OCI-LY7 (cell line): ENCODE measurements at places on chromosomes 1 and 21. TPM values are rescaled to one million over a fixed set of nuclear protein-coding genes. Genes with fewer than 3 reads are reported as not detected.

The HCRTR1 gene
- total RNA-seq: not detected in 2 replicates

The LAMC1 gene
- total RNA-seq: 32.0 and 42.1 TPM in 2 replicates

The CYP4A11 gene
- not detected in 2 replicates for total RNA-seq

The CRYBG2 gene
- 3.0 and 5.5 TPM in 2 replicates for total RNA-seq

The TEKT2 gene
- total RNA-seq: not detected in 2 replicates

The SERPINC1 gene
- not detected in 2 replicates for total RNA-seq

The FAM110D gene
- total RNA-seq: 0.11 TPM in 1 of 2 replicates, not detected in the other

The SLC6A17 gene
- not detected in 2 replicates for total RNA-seq

The CD48 gene
- total RNA-seq: 131 and 149 TPM in 2 replicates

The OPRD1 gene
- not detected in 2 replicates for total RNA-seq

The ATP1A4 gene
- total RNA-seq: not detected in 2 replicates

The TCHH gene
- total RNA-seq: not detected in 2 replicates

The RNU1-4 gene
- total RNA-seq: 1,721 and 1,968 TPM in 2 replicates

The FAM3B gene
- not detected in 2 replicates for total RNA-seq

The GPR3 gene
- total RNA-seq: 0.22 and 0.25 TPM in 2 replicates

The AMY1B gene
- not detected in 2 replicates for total RNA-seq

The NTNG1 gene
- total RNA-seq: 5.9 and 6.2 TPM in 2 replicates

The TMEM82 gene
- not detected in 2 replicates for total RNA-seq

The DCDC2B gene
- 0.26 and 0.29 TPM in 2 replicates for total RNA-seq

The RIMKLA gene
- total RNA-seq: not detected in 2 replicates

The OR2L8 gene
- not detected in 2 replicates for total RNA-seq

The DSCAM gene
- not detected in 2 replicates for total RNA-seq

The TMEM240 gene
- total RNA-seq: 2.1 and 2.7 TPM in 2 replicates

The PTGS2 gene
- not detected in 2 replicates for total RNA-seq

The EXOC8 gene
- 17.4 and 18.6 TPM in 2 replicates for total RNA-seq

The VAV3 gene
- 5.1 and 8.3 TPM in 2 replicates for total RNA-seq

The ARTN gene
- 1.2 and 1.8 TPM in 2 replicates for total RNA-seq

The S100B gene
- total RNA-seq: not detected in 2 replicates

The DISP3 gene
- 0.37 and 0.97 TPM in 2 replicates for total RNA-seq

The HSPA6 gene
- 0.13 TPM in 1 of 2 replicates, not detected in the other for total RNA-seq

The ATF3 gene
- 2.9 and 3.7 TPM in 2 replicates for total RNA-seq

The IFNAR2 gene
- 93.5 and 114 TPM in 2 replicates for total RNA-seq

The SLC30A10 gene
- not detected in 2 replicates for total RNA-seq

The FRRS1 gene
- 6.5 and 7.2 TPM in 2 replicates for total RNA-seq

The KCNH1 gene
- total RNA-seq: not detected in 2 replicates

The MX2 gene
- total RNA-seq: 3.5 and 4.5 TPM in 2 replicates

The GPR37L1 gene
- not detected in 2 replicates for total RNA-seq

The TMEM52 gene
- total RNA-seq: 2.5 and 2.7 TPM in 2 replicates

The MX1 gene
- total RNA-seq: 23.9 and 25.1 TPM in 2 replicates

The C8A gene
- not detected in 2 replicates for total RNA-seq

The ECM1 gene
- total RNA-seq: 2.7 and 3.8 TPM in 2 replicates

The RSPH1 gene
- 2.5 and 3.5 TPM in 2 replicates for total RNA-seq

The STIL gene
- total RNA-seq: 54.0 and 60.0 TPM in 2 replicates

The PLCH2 gene
- total RNA-seq: 1.0 and 1.4 TPM in 2 replicates

The SPRR4 gene
- not detected in 2 replicates for total RNA-seq

The ZNF669 gene
- 13.6 and 15.5 TPM in 2 replicates for total RNA-seq

The PRAMEF25 gene
- not detected in 2 replicates for total RNA-seq

The WNT2B gene
- 0.63 and 0.91 TPM in 2 replicates for total RNA-seq

The FMO4 gene
- total RNA-seq: 2.6 and 4.8 TPM in 2 replicates

The OR2T33 gene
- total RNA-seq: not detected in 2 replicates

The DNTTIP2 gene
- 55.4 and 67.6 TPM in 2 replicates for total RNA-seq
